ENCODE measurements at places on chromosomes 3 and 15.

- DNase-seq, result no peak
Measured at GRCh38 chr15:68489421-68489820, 57.5 kb upstream of the ITGA11 start.

DNA sequence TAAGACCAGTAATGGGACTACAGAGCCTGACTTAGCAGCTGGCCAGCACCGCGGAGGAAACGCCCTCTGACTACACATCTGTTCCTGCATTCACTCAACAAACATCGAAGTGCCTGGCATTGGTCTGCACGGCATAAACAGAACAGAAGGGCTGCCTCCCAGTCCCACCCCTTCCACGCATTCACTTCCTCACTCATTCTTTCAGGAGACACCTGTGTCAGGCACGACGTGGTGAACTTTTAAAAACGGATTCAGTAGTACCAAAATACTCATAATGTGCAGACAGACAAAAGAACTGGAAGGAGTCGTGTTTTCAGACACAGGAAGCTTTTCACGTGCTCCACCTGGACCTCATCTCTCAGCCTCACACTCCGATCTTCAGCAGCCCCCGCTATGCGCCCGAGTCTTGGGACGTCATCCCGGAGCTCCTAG, 123.3 kb downstream of the XXYLT1 start:
- no peak for DNase-seq

- no peak for DNase-seq
Measured at GRCh38 chr3:67389176-67389575, 265.2 kb downstream of the SUCLG2 start.

DNA sequence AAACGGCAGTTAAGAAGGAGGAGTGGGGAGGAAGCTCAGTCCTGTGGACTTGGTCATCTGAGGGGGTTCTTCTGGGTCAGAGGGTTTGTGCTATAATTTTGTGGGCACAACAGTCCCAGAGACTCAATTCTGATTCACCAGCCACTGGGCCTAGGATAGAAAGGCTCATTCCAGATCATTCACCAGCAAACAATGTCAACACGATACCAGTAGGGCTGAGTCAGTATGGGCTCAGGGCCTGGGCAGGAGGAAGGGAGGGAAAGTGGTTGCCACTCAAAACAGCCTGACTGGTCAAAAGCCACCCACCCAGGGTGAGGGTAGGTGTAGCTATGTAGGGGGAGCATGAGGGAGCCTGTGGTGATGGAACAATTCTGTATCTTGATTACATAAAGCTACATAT, 86.9 kb upstream of the MEX3B start:
- no peak for DNase-seq

DNA sequence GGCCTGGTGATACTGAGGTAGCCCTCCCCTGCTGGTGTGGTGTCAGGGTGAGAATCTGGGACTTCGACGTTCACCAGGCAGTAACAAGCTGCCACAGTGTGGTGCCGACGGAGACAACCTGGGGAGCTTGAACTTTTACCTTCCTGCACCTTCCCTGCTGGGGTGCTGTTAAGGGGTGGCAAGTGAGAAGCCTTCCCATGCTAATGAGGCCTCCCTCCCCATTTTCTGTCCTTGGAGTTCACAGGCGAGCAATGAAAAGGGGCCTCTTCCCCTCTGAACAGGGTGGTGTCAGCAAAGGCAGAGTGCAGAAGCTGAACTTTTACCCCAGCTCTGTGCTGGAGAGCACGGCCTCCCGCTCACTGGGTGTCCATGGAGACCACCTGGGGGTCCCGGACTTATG, 13.5 kb downstream of the MAGEL2 start:
- no peak for DNase-seq

DNA sequence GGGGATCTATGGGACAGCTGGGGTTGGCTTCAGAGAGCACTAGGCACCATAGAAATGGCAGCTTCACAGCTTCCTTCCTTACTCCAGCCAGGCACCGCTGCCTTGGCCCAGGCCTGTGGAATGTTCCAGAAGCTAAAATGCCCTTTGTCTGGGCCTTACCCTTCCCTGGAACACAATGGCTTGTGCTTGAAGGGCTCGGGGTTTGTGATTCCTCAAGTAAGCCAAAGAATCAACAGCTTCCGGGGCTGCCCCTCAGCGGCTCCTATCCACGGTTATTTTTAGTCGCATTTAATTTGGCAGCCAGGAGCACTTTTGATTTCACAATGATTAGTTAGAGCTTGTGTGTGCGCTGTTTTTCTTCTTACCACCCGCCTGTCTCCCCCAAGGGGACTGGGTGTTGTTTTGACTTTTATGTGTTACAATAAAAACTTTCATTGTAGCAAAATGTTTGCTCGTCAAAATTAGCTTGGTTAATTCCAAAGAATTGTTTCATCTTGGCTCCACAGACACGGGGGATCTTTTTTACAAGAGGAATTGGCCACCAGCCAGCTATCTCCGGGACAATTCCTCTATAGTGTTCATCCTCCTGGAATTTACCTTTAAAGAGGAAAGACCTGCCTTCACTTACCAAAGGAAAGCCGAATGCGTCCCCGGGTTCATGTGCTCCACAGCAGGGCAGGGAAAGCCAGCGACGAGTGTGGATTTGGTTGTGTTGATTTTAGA, 73.8 kb downstream of the TLE3 start:
- peak; percentile 10 for DNase-seq

GRCh38 chr3:118213892-118214291, 820.8 kb downstream of the IGSF11 start:
- DNase-seq, result no peak

GRCh38 chr15:30933293-30933692, 29.6 kb downstream of the FAN1 start:
- no peak for DNase-seq

DNA sequence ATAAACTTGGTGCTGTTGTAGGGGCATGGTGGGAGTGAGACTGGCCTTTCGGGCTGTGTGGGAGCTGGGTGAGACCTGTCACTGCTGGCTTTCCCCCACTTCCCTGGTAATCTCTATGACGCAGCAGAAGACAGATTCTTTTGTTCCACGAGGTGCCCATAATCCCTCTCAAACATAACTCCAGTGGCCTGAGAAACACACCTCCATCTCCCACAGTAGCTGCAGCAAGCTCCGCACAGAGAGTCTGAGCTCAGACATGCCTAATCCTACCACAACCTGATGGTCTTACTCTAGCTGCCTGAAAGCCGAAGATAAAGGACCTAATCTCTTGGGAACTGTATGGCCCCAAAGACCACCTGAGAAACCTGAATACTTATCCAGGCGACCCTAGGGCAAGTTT, 225.6 kb upstream of the CRBN start:
- no peak for DNase-seq

GRCh38 chr15:60004009-60004845, at the start of gene FOXB1:
Gene FOXB1 (plus strand): TSS chr15:60004311. CDS start chr15:60004964, 653 bp downstream.
- no peak for DNase-seq

DNA sequence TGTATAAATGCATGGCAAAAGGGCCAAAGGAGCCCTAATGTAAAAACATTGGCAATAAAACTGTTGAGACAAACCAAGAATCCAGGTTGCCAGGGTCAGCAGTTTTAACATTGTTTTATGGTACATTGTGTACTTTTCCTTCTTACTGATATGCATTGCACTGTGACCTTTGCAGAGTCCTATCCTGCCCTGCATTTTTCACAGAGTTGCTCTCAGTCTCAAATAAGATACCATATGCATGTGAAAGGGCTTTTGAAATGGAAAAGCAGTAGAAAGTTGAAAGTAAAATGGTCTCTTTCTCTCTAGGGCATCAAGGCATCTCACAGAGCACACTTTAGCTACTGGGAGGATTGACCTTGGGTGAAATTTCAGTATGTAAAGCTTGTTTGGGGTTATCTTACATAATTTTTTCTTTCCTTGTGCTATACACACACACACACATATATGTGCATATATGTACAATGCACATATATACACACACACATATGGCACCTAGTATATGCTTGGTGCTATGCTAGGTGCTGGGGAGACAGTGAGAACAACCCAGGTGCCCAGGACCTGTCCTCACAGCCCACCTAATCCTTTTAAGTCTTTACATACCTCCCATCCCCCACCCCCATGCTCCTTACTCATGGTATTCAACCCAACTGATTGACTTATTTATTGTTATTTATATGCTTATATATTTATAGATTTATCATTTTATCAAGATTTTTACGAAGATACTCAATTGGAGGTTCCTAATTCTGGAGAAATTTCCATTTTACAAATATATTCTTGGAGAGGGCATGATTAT, 1.2 kb upstream of the PPP2R3A start:
- no peak for DNase-seq

Measured in NCI-H1694 treated with DMSO at 0.1 percent for 48 hours (cell line).